Subcutaneous adipose tissue (tissue), 4 donors: ENCODE measurements at places on chromosomes 3 and 15. TPM values are rescaled to one million over a fixed set of nuclear protein-coding genes. Genes with fewer than 3 reads are reported as not detected.

The SYNPR gene
- total RNA-seq, result not detected

The PP2D1 gene
- total RNA-seq, result not detected

The RTP1 gene
- total RNA-seq, result not detected

The HIGD2B gene
- total RNA-seq, result not detected

The ACAP2 gene
- 70.4 TPM for total RNA-seq

The GCSAM gene
- total RNA-seq, result 0.44 TPM

The SH2D7 gene
- total RNA-seq, result not detected

The AMIGO3 gene
- total RNA-seq, result not detected

The LTF gene
- 1.2 TPM for total RNA-seq

The AGBL1 gene
- not detected for total RNA-seq

The DYNLT2B gene
- 5.6 TPM for total RNA-seq

The TRPM1 gene
- not detected for total RNA-seq

The CGNL1 gene
- 3.3 TPM for total RNA-seq

The NAALADL2 gene
- 13.2 TPM for total RNA-seq
